HT1080 (cell line): ENCODE measurements at places on chromosomes 16 and 17. TPM values are rescaled to one million over a fixed set of nuclear protein-coding genes. Genes with fewer than 3 reads are reported as not detected.

The ATP2A1 gene
- 0.27 TPM in 1 of 2 replicates, not detected in the other for total RNA-seq

The NTHL1 gene
- 61.5 and 90.5 TPM in 2 replicates for total RNA-seq

The CFAP97D1 gene
- 0.02 TPM in 1 of 2 replicates, not detected in the other for total RNA-seq

GRCh38 chr17:29129731-29130130, 50.5 kb downstream of the MYO18A start:
- no peak for DNase-seq

- DNase-seq: no peak
These were observed 87.4 kb downstream of the MSI2 start for GRCh38 chr17:57343717-57344116.

- DNase-seq: no peak
These were observed 172.4 kb downstream of the ABCA8 start for GRCh38 chr17:68782789-68783188.

The PDPR gene
- total RNA-seq: 16.6 and 16.8 TPM in 2 replicates

- no peak for DNase-seq
These were observed 21.7 kb downstream of the G6PC1 start for GRCh38 chr17:42922294-42922693.

DNA sequence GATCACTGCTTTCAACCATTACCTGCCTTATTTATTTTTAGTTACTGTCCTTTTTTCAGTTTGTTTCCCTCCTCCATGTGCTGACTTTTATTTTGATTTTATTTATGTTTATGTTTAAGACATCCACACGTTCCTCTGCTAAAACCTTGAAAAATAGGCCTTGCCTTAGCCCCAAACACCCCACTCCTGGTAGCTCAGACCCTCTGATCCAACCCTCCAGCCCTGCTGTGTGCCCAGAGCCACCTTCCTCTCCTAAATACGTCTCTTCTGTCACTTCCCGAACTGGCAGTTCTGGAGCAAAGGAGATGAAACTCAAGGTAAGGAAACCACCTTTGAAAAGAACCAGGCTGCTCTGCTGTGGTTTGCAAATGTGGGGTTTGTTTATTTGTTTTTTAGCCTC, 9.3 kb upstream of the STH start:
- DNase-seq: no peak

- DNase-seq: no peak
These were observed 1.4 kb downstream of the MCRIP2 start for GRCh38 chr16:643050-643368.

GRCh38 chr17:64411999-64412771, 21.5 kb upstream of the PECAM1 start:
- no peak for DNase-seq

DNA sequence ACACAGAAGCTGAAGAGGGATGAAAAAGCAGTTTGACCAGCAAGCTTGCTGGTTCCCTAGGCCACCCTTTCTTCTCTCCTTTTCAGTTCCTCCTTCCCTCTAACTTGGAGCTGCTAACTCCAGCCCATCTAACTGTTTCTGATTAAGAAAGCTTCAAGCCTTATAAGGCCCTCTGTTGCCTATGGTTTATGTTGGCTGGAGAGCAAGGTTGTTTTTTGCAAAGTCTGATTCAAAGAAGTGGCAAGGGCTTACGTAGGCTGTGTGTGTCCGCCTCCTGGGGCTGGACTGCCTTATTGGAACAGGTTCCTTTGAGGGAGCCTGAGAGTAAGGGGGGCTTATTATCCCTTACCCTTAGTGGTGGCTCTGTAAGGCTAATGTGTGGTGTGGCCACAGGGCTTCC, 7.1 kb downstream of the AKAP1 start:
- DNase-seq: no peak

DNA sequence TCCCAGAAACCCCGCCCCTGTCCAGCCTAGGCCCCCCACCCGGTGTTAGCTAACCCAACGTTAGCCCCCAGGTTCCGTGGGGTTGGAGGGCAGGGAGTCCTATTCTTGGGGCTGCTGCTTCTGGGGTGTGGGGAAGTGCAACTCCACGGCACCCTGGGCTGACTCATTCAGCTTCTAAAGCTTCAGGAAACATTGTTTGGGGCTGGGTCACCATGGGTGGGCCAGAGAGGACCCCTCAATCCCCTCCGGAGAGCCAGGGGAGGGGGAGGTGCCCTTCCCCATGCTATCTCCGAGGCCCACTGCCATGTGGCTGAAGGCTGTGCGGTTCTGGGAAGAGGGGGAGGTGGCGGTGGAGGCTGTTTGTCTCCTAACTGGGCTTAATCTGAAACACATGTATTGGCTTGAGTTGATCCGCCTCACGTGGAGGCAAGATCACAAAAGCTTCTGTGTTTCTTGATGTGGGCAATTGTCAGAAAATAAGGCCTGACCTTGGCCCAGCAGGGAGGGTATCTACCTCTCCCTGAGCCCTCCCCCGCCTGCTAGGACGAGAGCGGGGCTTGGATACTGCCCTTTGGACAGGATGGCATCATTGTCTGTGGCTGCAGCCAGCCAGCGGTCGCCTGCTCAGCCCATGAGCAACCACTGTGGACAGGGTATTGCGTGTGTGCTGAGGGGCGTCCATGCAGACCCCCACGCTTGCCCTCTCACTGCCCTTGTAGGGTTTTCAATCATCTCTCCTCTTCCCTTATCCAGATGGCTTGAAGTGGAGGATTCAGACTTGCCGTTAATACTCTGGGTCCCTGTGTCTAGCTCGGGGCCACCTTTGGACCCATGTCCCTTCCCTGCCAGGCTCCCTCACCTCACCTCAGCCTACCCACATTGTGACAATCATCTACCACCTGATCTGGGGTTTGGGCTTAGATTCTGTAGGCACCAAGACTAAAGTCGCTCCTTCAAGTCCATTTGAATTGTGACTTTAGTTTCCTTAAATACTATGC, 1.3 kb downstream of the SERPINF1 start:
- DNase-seq: no peak

DNA sequence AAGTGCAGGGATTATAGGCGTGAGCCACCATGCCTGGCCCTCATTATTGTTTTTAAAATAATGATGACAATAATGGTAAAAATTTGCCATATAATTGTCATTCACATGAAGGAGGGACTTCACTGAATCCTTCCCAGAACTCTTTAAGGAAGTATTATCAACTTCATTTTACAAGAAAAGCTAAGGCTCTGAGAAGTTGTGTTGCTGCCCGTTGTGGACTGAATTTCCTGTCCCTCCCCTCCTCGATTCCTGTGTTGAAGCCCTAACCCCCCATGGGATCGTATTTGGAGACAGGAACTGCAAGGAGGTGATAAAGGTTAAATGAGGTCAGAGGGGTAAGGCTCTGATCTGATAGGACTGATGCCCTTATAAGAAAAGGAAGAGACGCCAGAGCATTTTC, 458.0 kb downstream of the HAPSTR1 start:
- DNase-seq: no peak

The TLK2 gene
- total RNA-seq: 29.4 and 35.0 TPM in 2 replicates

The IRX3 gene
- 7.2 and 9.8 TPM in 2 replicates for total RNA-seq

DNA sequence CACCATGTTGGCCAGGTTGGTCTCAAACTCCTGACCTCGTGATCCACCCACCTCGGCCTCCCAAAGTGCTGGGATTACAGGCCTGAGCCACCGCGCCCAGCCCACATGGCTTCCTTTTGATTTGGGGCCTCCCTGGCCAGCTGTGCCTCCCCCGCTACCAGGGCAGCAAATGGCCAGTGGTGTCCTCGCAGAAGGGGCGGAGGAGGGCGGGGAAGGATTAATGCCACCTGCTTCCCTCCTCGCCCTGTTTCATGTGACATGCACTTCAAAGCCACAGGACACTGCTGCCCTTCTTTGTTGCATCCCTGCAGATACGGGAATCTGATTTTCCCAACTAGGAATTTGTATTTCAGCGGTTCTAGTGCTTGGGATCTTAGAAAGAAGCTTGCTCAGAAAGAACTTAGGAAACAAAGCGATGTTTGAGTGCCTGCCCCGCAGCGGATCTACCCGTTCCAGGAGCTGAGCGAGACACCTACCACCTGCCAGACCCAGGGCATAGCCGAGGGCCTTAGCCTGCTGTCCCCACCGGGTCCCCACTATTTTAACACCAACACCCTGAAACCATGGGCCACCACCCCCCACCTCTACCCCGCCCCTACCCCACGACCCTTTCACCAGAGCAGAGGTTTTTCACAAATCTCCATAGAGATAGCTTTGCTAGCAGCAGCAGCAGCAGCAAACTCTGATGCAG, 37.7 kb upstream of the CCDC182 start:
- DNase-seq: no peak
